ENCODE measurements at places on chromosomes 7 and 10.

GRCh38 chr7:33076737-33077136 lies 14.2 kb upstream of the NT5C3A start:
- no peak for DNase-seq

GRCh38 chr10:19077276-19077675 lies 28.7 kb downstream of the MALRD1 start:
- DNase-seq = no peak

- DNase-seq = no peak
Observed at GRCh38 chr10:36736311-36736710, 389.1 kb upstream of the ANKRD30A start.

DNA sequence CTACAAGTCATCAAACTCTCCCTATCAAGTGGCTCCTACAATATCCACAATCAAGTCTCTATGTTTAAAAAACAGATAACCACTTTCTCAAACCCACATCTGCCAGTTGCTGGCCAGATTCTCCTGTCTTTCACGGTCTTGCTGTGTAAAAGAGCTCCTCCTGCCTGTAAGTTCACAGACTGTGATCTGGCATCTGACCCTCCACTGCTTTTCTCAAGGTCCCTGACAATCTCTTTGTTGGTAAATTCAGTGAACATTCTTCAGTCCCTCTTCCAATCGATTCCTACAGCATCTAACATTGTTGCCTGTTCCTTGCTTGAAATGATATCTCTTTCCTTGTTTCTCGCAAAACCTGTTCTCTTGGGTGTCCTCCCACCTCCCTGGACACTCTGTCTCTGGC lies 18.5 kb upstream of the LMOD2 start:
- no peak for DNase-seq

- DNase-seq = no peak
Observed at GRCh38 chr7:123624527-123625183, 23.0 kb downstream of the ASB15 start.

- no peak for DNase-seq
Observed at GRCh38 chr7:47186316-47186715, 395.6 kb downstream of the TNS3 start.

DNA sequence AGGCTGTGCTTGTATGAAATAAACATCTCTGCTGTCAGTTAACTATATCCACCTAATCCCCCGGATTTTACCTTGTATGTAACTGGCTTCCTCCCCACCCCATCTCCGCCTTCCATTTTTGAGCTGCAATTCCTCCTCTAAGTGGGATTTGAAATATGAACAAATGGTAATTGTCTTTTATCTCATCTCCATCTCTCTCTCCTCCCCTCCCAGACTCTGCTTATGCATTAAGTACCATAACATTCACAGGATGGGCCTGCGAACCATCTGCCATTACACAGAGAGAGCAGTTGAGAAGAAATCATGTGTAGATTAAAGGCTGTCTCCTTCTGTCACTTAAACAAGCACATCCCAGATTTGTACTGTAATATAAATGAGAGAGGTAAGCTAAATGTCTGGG lies 1169.9 kb downstream of the TYW1 start:
- DNase-seq = peak; percentile 92

GRCh38 chr7:92987095-92987494 lies 130.7 kb downstream of the SAMD9 start:
- DNase-seq = no peak

- DNase-seq = no peak
Observed at GRCh38 chr10:55374060-55374459, 573.0 kb upstream of the PCDH15 start.

DNA sequence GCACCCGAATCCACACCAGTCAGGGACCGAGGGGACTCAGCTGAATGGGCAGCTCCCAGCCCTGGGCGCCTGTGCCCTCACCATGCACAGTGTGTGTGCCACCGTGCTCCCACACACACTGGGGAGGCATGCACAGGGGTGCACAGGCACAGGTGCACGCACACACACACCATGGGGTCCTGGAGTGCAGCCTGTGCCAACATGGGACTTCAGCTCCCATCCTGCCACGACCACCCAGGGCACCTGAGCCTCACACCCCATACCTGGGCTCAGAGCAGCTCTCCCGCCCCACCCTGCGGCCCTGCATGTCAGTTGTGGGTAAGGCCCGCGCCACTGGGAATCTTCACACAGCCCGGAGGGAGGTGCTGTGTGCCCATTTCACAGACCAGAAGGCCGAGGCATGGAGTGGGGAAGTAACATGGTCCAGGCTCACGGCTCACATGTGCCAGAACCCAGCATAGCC lies 8.0 kb downstream of the ELFN1 start:
- no peak for DNase-seq

DNA sequence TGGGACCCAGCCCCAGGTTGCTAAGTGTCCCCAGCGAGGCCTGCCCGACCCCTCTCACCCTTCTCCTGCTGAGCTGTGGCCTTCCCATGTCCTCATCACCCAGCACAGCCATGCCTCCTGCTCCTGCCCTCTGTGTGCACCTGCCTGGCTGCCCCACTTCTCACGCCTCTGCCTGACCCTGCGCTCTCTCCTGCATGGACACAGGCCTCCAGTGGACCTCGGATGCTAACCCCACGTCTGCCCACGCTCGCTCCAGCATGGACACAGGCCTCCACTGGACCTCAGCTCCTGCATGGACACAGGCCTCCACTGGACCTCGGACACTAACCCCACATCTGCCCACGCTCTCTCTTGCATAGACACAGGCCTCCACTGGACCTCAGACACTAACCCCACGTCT lies 111.6 kb downstream of the ADARB2 start:
- DNase-seq = no peak

DNA sequence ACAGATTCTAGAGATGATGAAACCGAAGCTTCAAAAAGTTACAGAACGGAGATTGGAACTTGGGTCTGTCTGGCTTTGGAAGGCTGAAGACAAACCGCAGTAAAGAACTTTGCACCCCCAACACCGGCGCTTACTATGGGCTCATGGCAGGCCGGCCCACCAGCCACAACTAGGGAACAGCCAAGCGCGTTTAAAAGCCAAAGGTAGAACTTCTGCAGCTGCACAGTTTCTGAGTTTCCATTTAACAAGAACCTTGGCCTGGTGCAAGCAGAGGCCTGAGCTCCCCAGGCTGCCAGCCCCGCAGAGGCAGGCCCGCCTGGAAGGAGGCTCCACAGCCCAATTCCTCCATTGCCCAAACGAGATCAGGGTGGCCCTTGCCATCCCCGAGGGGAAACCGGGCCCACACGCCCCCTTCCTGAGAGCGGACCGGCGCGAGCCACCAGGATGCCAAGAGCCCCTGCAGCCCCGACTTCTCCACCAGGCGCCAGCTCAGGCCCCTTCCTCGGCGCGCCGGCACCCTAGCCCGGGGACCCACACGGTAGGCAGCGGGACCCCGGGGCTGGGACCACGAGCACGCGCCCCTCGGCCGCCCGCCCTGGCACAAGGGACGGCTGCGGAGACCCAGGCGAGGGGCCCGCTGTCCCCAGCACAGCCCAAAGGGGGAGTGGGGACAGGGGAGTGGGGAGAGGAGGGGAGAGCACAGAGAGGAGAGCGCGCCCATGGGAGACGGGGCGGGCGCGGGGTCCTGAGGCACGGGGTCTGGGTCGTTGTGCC lies 566 bp downstream of the MAD1L1 start:
- DNase-seq = no peak

- no peak for DNase-seq
Observed at GRCh38 chr10:48494611-48495010, 110.3 kb downstream of the ARHGAP22 start.

DNA sequence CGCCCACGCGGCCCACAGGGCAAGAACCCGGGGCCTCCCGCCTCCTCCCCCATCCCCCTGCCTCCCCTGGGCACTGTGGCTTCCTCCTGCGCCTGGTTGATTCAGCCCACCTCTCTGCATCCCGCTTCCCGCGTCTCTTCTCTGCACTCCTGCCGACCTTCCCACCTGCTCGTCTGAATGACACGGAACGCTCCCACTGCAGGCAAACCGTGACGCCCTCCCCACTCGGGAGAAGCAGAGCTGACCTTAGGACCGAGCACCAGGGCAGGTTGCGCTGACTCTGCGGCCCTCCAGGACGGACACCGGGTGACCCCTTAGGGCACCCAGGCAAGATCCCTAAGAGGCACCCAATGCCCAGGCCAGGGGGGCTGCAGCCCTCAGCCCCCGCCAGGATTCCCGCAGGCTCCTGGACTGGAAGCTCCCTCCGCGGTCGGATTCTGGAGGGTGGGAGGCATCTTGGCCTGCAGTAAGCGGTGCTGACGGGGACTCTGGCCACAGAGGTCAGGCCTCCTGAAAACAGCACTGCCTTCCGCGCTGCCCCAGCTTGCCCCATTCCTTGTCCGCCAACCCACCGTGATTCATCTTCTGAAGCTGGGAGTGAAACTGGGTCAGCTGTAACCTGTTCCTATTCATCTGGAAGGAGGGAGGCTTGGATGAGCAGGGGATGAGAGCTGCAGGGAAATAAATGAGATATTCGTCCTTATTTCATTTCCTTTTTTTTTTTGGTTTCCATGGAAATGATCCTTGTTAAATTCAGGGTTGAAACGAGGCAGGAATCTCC lies 990 bp downstream of the CALML3 start:
- DNase-seq = no peak

DNA sequence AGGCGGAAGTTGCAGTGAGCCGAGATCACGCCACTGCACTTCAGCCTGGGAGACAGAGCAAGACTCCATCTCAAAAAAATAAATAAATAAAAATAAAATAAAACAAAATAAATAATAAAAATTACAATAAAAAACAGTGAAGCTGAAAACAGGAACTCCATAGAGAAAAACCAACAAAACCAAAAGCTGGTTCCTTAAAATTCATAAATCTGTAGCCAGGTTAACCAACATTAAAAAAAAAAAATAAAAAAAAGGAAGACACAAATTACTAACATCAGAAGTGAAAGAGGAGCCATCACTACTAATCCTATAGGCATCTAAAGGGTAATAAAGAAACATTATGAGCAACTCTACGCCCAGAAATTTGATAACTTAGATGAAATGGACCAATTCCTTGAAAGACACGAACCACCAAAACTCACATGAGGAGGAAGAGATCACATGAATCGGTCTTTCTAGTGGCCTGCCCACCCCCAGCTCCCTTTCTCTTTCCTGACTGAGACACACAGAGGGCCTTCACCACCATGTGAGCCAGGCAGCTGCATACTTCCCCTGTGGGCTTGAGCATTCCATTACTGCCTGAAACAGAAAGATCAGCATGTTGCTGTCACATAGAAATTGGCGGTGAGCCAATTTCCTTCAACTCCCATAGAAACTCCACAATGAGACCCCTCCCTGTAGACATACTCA lies 208.7 kb downstream of the MAD1L1 start:
- DNase-seq = no peak

DNA sequence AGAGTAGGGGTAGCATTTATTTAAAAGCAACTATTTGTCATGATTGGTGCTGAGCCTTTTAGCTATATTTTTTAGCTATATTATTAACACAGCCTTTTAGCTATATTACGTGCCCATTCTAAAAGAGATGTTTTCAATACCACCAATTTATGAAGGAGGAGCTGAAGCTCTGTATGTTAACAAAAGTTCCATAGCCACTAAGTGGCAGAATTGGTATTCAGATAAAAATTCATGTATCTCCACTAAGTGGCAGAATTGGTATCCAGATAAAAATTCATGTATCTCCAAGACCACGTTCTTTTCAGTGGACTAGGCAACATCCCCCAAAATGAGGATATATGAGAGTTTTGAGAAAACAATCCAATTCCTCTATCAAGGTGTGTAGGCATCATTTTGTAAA lies 268.6 kb downstream of the HGF start:
- peak; percentile 72 for DNase-seq

DNA sequence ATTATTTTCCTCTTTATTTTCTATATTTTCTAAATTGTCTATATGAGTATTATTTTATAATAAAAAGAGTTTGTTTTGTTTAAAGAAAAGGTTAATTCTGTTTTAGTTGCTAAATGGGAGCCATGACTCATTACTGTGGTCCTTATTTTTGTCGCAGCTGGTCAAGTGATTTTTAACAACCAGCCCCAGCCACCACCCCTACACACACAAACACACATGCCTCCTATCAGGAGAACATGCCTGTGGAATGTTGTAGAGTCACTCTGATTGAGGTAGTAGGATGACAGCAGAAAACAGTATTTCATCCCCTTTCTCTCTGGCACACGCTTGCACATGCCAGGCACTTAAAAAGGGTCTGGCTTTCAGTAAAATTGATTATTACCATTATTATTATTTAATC lies 68.6 kb upstream of the GDF10 start:
- DNase-seq = no peak

DNA sequence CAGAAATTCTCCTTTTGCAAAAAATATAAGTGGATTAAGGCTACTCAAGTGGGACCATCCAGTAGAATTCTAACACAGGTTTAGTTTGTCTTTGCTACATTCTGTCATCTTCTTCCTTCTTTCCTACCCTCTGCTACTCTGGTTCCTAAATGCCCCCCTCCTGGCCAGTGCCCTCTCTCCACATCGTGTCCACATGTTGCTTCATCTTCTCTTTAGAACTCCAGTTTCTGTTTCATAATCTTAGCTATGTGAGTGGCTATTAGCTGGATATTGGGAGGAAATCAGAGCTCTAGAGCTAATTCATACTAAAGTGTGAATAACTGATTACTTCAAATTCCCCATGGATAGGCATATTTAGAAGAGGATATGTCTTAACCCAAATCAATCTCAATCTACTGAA lies 528.5 kb downstream of the LRMDA start:
- DNase-seq = no peak

All from DMS 273 treated with DMSO at 0.1 percent for 48 hours (cell line).